ENCODE measurements at places on chromosomes 1 and 21.

GRCh38 chr1:110765640-110766335 is 91.0 kb upstream of the KCNA3 start:
- DNase-seq: peak; percentile 33

GRCh38 chr1:8145545-8146202 is 119.6 kb upstream of the ERRFI1 start:
- DNase-seq: peak; percentile 11

- DNase-seq: no peak
These were observed 69.2 kb upstream of the ERG start for GRCh38 chr21:38567335-38567969.

DNA sequence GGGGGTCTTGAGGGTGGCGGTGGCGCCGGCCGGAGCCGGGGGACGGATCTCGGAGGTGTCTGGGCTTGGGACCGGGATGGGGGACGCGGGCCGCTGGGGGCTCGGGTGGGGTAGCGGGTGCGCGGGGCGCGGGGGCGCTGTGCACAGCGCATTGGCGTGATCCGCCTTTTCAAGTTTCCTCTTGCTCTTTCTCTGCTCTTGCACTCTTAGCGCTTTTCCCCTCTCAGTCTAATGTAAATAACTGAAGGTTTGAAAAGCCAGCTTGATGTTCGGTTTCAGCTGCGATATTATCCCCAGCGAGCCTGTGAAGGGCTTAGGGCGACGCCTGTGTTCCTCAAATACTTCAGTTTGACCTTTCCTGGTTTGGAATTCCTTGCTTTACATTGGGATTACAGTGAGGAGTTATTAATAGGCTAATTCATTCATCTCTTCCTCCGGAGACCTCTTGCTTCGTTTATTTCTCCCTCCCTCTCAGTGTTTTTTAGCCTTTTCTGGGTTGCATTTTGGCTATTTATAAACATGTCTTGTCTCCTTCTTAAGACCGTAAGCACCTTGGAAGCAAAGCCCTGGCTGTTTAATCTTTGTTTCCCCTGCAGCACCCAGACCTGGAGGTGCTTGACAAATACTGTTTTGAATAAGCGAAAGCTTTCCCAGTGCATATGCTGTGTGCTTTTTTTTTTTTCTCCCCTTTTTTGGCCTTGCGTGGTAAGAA is 693 bp downstream of the RAB4A start:
- DNase-seq: peak; percentile 12

DNA sequence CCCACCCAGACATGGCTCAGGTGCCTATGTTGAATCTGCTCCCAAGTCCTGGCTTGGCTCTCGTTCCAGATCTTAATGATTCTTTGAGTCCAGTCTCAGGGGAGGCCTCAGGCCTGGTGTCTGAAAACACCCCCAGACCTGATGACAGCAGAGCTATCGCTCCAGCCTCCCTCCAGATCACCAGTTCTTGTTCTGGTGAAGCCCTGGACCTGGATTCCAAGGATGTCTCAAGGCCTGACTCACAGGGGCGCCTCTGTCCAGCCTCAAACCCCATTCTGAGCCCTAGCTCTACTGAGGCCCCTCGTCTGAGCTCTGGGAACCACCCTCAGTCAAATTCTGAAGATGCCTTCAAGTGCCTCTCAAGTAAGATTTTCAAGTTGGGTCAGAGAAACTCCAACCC is 11.4 kb downstream of the MROH7 start:
- DNase-seq: no peak

GRCh38 chr1:183000167-183000962 is 22.9 kb upstream of the LAMC1 start:
- DNase-seq: no peak

GRCh38 chr1:27755865-27756264 is 17.2 kb upstream of the STX12 start:
- DNase-seq: no peak

GRCh38 chr1:69246710-69247109 is 321.0 kb upstream of the LRRC7 start:
- peak; percentile 26 for DNase-seq

GRCh38 chr1:45620588-45621500 is 3.0 kb downstream of the CCDC17 start:
- no peak for DNase-seq

DNA sequence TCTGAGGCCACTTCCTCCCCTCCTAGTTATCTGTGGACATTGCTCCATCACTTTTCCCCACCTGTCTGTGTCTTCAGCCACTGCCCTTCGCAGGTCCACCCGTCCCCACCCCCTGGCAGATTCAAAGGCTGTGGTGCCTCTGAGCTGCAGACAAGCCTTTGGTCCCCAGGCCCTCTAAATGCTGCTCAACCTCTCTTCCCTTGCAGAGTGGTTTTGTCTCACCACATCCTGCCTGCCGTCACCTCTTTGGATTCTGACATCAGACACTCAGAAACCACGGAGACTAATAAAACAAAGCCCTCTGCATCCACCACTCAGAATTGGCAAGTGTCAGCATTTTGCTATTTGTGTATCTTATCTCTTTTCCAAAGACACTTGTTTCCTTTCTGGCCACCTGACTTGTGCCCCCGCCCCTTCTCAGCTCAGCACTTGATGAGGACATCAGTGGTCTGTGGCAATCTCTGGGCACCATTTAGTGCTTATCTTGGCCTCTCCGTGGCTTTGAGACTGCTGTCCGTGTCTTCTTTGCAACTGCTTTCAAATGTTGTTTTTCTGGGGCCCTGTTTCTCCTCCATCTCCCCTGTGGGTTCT is 7.7 kb downstream of the CNIH3 start:
- DNase-seq: no peak

GRCh38 chr1:238604357-238604756 is 713.6 kb upstream of the ZP4 start:
- DNase-seq: no peak

DNA sequence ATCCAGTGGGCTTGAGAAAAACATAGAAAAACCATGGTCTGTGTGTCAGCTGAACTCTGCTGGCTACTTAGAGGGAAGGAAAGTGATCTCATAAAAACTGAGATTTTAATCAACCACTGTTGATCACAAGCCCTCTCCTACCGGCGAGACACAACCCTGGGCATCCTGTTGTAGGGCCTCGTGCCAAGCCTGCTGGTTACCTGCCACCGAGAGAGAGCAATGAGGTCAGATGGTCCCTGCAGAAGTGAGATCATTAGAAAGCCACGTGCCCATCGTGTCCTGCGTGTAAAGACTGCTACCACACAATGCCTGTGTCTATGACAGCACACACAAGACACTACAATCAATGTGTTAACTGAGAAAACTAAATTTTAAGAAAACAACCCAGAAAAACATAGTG is 41.7 kb upstream of the GPR153 start:
- DNase-seq: no peak

DNA sequence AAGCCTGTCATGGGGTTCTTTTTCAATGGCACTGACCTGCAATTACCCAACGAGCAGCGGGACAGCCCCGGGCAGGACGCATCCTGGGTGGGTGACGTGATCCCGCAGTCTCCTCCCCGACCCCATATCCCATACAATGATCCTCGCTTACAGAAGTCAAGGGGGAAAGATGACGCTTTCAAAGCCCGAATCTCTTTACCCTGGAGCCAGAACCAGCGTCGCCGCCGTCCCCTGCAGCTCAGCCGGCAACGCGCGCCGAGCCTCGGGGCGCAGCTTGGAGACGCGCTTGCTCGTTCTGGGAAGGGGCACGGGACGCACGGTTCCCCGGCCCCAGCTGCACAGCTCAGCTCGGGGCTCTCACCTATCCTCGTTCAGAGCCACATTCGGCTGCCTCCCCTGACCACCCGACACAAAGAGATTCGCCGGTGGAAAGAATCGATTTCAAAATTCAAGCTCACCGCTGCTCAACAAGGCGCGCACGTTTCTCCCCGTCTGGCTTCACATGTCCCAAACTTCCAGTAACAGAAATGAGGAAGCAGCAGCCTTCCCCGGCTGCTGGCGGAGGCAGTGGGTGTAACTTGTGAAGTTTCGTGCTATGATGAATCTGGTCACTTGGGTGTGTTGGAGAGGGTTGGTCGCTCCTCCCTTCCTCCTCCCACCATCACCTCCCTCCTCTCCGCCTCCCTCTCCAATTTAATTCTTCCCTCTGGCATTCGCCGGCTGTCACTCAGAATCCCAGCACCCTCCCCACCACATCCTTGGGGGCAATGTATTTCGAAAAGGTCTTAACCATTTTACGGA is at the start of gene TIAM1:
TIAM1 (minus strand) TSS at position 582 of the 801 bp plus-strand sequence. CDS start 77,289 bp downstream, outside the sequence.
- DNase-seq: peak; percentile 61

GRCh38 chr21:27372381-27372780 is 405.5 kb upstream of the ADAMTS5 start:
- no peak for DNase-seq

Data from NCI-H2227 treated with DMSO at 0.1 percent for 48 hours (cell line).